ENCODE measurements at places on chromosomes 4 and X.

GRCh38 chrX:109959356-109959871 is 43.5 kb upstream of the TMEM164 start:
- DNase-seq = no peak

GRCh38 chr4:925171-925570 is 6.9 kb downstream of the GAK start:
- no peak for DNase-seq

DNA sequence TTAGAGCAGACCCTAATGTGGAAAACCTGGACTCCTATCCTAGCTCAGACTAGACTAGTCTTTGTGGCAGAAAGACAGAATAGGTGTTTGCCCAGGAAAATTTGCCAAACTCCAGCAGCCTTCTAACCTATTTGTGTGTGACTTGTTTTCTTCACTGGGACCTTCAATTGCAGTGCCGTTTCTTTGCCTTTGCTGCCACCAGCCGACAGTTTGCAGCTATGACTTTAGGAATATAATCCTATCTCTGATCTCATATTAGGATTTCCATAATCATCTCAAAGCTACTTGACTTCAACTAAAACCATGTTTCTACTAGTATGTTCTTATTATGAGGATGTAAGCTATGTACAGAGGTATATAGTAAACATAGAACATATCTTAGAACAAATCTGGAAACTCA is 60.2 kb upstream of the PGAM4 start:
- DNase-seq = peak; percentile 20

- DNase-seq = no peak
Measured at GRCh38 chrX:57380026-57380796, 93.7 kb downstream of the FAAH2 start.

GRCh38 chr4:176277162-176277904 is 8.3 kb upstream of the ASB5 start:
- peak; percentile 65 for DNase-seq

GRCh38 chr4:170413951-170414350 is 324.2 kb upstream of the AADAT start:
- DNase-seq = no peak

- no peak for DNase-seq
Measured at GRCh38 chrX:3697701-3698279, 15.7 kb downstream of the PRKX start.

- DNase-seq = no peak
Measured at GRCh38 chr4:94457692-94458106, 6.0 kb downstream of the PDLIM5 start.

DNA sequence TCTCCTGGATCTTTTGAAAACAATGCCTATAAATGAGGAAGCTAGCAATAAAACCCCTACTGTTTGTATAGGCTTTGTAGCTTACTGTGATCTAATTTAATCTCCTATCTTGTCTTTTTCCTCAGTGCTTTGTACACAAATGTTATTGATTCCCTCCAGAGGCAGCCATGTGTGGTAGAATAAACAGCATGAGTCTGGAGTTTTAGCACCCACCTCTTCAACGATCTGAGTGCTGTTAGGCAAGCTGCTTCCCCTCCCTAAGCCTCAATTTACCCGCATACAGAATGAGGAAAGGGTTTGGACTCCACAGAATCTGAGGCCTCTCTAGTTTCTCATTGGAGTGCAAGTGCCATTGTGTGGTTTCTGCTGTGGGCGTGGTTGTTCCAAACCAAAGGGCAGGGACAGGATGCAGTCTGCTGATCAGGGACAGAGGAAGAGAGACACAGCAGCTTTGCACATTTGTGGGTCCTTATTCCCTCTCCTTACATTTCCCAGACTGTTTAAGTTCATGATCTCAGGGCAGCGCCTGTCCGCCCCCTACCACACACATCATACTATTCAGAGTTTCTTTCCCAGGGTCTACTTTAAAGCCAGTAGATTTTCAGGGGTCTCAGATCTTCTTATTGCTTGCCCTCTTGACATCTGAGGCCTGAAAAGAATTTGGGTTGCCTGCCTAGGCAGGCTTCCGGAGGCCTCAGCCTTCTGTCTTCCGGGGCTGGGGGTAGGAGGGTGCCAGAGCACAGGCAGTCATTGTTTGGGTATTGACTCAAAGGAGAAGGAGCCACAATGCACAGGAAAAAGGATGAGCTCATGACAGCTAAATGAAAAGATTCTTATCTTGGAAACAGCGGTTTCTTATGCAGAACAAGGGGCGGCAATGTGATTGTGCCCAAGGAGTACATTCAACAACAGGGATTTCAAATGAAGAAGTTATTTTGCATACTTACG is 114.9 kb upstream of the TEX13D start:
- DNase-seq = no peak

DNA sequence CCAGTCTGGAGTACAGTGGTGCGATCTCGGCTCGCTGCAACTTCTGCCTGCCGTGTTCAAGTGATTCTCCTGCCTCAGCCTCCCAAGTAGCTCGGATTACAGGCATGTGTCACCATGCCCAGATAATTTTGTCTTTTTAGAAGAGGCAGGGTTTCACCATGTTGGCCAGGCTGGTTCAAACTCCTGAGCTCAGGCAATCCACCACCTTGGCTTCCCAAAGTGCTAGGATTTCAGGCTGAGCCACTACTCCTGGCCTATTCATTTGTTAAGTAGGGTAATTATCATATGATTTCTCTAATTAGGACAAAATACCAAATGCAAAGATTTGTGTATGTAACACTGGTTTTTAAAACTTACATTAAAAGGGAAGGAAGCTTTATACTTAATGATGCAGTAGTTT is 137.8 kb downstream of the GPM6A start:
- no peak for DNase-seq

DNA sequence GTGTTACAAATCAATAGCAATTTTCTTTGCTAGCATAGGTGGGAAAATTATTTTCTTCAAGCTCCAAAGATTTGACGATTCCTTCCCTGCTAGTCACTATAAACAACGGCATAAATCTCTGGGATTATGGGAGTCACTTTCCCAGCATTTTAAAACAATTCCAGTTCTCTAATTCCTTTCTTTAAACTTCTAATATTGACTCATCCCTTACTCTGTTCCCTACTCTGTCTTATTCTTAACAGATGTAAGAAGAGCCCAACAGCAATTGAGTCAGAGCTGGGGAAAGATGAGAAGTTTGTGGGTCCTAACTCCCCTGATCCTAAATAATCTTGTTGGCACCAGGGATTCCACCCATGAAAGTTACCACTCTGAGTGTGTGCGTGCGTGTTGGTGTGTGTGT is 47.4 kb upstream of the IL21 start:
- DNase-seq = no peak

DNA sequence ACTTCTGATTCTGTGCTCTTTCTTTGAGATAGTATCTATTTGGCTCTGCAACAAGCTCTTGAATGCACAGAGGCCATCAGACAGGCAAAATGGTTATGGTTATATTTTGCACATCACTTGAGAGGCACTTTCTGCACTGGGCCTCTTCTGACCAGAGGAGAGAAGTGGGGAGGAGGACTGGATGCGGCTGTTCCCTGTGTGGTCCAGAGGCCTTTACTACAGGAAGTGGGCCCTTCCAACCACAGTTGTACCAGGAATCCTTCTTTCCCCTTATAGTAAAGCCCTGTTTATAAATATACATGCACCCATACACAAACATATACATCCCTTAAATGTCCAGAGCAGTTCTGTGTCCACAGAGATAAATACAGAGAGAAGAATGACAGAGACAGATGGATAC is 182.7 kb upstream of the HHIP start:
- no peak for DNase-seq

GRCh38 chrX:3134316-3134945 is 93.2 kb downstream of the ARSF start:
- no peak for DNase-seq

DNA sequence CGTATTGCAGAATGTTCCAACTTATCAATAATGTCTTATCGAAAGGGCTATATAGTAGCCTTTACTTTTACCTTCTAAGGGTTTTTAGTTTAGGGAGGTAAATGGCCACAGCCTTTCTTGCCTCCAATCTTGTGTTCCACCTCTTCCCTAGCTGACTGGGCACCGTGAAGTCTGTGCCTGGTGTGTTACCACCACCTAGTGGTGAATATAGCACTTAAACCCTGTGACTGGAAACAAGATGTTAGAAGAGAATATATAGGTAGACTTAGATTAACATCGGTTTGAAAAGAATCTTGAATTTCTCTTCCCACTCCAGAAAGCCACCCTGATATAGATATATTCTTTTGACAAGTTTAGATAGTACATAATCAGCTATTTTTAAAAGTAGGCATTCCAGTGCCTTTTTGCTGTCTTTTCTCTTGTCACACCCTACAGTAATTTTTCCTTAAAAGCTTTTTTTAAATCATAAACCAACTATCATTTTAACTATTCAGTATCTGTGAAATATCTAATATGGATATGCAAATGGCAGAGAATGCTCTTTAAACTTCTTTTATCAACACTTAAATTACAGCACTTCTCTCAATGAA is 27.8 kb upstream of the ADH7 start:
- DNase-seq = peak; percentile 62

GRCh38 chrX:41935832-41936231 is 12.5 kb upstream of the CASK start:
- no peak for DNase-seq

GRCh38 chrX:150361070-150361776 is 1.9 kb upstream of the MAMLD1 start:
- DNase-seq = peak; percentile 20

DNA sequence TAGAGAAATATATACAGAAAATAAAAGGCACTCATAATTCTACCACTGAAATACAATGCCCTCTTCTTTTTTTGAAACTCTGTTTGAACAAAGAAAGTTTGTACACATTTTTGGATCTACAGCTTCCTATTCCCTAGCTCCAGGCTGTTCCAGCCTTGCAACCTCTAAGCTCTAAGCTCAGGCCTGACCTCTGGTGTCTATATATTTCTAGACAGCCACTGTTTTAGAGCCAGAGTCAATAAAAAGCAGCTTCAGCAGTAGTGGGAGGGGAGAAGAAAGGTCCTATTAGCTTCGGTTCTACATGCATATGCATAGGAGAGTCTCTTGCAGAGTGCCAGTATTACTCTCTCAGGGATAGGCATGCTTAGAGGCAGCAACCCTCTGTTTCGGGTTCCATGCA is 39.7 kb downstream of the CLDN2 start:
- DNase-seq = no peak

DNA sequence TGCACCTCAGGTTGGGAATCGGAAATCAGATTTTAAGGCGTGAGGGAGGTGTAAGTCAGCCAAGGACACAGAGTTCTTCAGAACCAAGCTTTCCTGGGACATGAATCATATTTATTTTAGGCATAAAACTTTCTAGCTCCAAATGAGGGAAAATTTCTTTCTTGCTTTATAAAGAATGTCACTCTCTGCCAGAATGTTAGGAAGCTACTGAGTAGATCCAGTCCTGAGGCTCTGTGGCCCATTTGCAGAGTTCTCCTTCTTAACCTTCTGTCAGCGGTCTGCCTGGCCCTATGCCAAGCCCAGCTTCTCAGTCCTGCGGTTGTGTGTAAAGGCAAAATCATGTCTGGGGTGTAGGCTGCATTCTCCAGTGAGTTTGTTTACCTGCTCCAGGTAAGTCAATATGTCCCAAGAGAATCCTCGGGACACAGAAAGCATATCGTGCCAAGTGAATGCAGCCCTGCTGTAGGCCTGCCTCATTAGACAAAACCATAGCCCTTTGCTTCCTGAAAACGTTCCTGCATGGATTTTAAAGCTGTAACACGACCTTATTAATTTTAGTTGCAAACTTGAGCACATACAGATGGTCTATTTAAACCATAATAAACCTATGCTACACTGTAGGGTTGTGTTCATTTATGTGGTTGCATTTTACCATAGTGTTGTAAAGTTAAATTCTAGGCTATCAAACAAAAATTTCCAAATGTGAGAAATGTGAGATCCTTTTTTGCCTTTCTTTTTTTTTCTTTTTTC is 29.2 kb upstream of the CCNI start:
- no peak for DNase-seq

GRCh38 chrX:41009850-41010846 is 75.1 kb upstream of the USP9X start:
- DNase-seq = peak; percentile 41

GRCh38 chrX:44428989-44429627 is 85.6 kb upstream of the EFHC2 start:
- DNase-seq = no peak

DNA sequence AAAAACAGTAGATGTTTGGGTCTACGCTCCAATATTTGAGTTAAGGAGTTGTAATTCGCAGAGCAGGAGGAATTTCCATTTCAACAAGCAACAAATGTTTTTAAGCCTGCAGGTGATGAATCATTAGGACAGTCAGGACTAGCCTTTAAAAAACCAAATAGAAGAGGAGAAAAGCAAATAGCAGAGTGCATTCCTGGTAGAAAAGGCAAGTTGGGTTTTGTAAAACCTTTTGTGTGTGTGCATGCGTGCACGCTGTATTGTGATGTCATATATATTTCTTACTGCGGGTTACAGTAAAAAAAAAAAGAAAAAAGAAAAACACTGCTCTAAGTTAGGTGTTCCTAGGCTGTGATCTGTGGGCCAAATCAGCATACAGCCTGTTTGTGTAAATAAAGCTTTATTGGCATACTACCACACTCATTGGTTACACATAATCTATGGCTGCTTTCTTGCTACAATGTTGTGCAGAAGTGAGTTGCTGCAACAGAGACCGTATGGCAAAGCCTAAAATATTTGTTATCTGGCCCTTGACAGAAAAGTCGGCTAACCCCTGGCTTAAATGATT is 135.6 kb downstream of the MID1 start:
- DNase-seq = no peak

- no peak for DNase-seq
Measured at GRCh38 chr4:164484551-164484950, 269.4 kb upstream of the SMIM31 start.

Data from WTC11 (cell line).